ENCODE measurements at places on chromosomes 11 and 22.

DNA sequence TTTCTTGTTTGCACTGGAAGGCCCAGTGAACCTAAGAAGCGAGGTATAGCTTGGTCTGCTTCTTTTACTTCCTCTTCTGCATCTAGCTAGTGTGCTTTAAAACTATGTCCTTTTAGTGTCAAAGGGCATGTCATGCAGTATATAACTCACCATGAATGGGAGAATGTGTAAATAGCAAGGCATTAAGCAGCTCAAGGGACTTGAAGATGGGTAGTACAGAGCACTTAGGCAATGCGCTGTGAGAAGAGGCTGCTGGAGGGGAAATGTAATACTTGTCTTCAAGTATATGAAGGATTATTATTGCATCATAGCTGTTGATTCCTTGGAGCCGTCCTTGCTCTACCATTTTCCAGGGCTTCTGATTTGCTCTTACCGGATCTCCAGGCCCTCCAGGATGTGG is 7.6 kb downstream of the MAML2 start:
- no peak for DNase-seq

- no peak for DNase-seq
Measured at GRCh38 chr22:42344361-42344905, 74.0 kb upstream of the TCF20 start.

DNA sequence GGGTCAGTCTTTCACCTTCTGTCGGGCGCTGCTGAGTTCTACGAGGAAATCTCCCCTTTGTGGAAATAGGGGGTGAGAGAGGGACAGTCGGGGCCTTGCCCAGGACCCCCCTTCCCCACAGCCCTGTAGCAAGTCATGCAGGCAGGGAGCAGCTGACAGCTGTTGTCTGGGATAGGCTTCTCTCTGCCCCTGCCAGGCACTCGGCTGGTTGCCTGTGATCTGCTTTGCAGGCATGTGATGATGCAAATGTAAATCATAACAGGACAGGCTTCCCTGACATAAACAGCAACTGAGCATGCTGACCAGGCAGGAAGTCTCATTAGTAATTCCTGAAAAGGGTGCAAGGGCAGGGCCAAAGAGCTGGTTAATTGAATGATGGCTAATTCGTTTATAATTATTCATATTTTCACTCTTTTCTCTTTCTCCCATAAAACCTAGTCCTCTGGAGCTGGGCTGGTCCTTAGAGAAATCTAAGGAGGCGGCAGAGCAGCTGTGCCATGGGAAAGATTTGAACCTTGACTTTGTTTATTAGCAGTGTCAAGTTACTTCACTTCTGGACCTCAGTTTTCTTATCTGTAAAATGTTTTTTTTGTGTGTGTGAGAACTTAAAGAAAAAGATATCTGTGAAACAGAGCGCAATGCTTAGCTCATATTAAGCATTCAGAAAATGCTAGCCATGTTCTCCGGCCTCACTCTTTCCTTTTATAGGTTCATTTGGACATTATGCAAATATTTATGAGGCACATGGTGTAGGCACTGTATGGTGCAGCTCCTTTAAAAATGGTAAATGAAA is 129.7 kb downstream of the LDLRAD3 start:
- no peak for DNase-seq

GRCh38 chr11:34513682-34514449 is at the start of gene ELF5:
Gene ELF5 (minus strand): TSS chr11:34513794. CDS start chr11:34505749, 8,045 bp downstream.
- DNase-seq, result no peak

DNA sequence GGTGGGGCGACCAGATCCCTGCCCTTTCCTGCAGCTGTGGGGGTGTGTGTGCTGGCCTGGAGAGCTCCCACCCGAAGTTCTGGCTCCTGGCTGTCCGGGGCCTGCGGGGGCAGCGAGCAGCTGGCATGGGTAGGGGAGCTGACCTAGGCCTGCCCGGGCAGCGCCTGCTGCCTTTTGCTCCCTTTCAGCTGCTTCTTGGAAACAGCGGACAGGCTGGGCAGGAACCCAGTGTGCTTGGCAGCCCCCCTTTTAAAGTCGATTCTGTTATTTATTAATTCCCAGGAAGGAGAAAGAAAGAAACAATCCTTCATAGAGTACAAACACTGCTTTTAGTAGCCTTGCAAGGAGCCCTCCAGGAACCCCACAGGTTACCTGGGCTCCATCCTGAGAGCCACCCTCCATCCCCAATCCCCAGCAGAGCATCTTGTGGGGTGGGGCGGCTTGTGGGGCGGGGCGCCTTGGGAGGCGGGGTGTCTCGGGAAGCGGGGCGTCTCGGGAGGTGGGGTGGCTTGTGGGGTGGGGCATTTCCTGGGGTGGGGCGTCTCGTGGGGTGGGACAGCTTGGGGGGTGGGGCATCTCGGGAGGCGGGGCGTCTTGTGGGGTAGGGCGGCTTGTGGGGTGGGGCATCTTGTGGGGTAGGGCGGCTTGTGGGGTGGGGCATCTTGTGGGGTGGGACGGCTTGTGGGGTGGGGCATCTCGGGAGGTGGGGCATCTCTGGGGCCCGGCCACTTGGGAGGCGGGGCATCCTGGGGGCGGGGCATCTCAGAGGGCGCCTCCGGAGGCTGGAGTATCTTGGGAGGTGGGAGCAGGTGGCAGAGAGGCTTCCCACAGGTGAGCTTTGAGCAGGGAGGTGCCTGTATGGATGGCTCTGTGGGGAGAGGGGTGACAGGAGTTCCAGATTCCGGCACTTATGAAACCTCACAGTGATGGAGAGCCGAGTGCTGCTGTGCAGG is 7.0 kb downstream of the CD81 start:
- no peak for DNase-seq

GRCh38 chr11:82930734-82931133 is 29.2 kb downstream of the DDIAS start:
- DNase-seq, result no peak

All from stimulated activated CD4-positive, alpha-beta T cell treated with anti-CD3 and anti-CD28 coated beads, Interleukin-2, amount 100 ng/mL, for 4 hours (primary cell).